ENCODE measurements at places on chromosomes 3 and 15. TPM values are rescaled to one million over a fixed set of nuclear protein-coding genes. Genes with fewer than 3 reads are reported as not detected.

GRCh38 chr3:12195231-12195630 is 36.5 kb upstream of the TIMP4 start:
- DNase-seq = no peak

DNA sequence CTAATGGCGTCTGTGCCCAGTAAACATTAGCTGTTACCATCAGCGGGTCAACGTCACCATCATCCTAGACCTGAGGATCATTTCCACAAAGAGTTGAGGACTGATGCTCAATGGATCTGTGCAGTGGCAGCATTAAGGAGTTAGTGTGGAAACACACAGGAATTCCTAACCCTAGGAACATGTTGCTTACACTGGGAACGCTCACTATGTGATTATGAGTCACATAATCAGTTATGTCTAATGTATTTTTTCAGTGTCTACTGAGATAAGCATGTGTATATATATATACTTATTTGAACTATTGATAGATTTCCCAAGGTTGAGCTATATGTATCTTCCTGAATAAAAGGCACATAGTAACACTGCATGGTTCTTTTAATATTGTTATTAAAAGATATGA is 19.0 kb downstream of the ARNT2 start:
- DNase-seq = no peak

P2RY12 gene
- 110 TPM for polyA plus RNA-seq

DNA sequence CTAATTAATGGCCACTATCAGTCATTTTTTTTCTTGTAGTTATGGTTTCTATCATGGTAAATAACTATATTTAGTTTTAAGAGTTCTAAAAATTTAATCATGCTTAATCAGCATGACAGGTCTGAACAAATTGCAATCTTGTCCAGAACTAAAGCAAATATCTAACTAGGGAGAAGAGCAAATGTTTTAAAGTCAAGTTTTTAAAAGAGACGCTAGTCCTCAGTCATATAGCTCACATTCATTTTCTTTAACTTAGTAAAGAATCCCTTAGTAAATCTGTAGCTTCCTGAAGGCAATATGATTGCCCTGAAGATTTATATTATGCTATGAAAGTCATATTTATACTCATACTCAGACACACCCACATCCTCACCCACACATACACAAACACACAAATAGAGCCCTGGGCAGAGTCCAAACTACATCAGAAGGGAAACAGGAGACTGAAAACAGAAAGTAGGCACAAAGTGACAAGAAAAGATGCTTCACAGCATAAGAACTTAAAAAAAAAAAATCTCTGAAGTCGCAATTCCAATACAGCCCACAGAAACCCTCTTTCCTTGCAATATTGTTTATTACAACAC is 1149.1 kb downstream of the SI start:
- DNase-seq = no peak

XCR1 gene
- polyA plus RNA-seq = not detected

PATL2 gene
- 0.38 TPM for polyA plus RNA-seq

ALCAM gene
- polyA plus RNA-seq = 135 TPM

GRCh38 chr3:66469220-66469640 is 31.6 kb downstream of the LRIG1 start:
- no peak for DNase-seq

APEH gene
- 116 TPM for polyA plus RNA-seq

SNTN gene
- polyA plus RNA-seq = 0.55 TPM

- no peak for DNase-seq
Measured at GRCh38 chr3:114093596-114093995, 37.1 kb downstream of the QTRT2 start.

GPR15 gene
- not detected for polyA plus RNA-seq

DNA sequence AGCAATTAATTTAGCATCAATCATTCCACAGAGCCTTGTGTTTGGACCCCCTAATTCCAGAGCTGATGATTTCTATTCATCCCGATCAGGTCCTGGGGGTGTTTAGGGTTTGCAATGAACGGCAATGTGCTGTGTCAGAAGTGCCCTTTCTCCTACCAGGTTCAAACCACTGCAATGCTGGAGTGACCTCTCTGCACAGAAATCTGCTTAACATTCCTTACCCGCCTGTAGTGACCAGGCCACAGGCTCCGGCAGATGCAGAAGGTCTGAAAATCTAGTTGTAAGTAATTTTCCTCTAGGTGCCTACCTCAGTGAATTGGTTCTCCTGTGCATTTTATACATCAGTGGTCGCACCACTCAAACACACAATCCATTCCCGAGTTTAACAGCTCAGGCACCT is 725.3 kb upstream of the CFAP20DC start:
- no peak for DNase-seq

- no peak for DNase-seq
Measured at GRCh38 chr3:106678657-106679390, 698.4 kb upstream of the CCDC54 start.

ZNF197 gene
- polyA plus RNA-seq = 31.9 TPM

DNA sequence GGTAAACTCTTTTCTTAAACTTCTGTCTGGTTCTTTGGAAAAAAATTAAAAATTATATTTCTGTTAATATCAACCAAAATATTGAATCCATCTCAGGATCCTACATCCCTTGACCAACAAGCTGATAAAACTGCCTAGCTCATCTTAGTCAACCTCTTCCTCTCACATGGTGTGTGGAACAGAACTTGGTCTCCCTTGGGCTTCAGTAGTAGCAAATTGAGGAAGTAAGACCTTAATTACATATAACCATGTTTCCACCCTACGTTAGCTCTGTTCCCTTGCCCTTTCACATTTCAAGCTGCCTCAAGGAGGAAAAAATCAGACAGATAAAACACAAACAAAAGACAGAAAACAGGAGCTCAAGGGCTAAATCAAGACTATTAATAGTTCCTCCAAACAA is 116.4 kb downstream of the GREM1 start:
- DNase-seq = no peak

Measured in spinal cord (tissue), 10 donors.